Activated T-cell treated with anti-CD3 and anti-CD28 coated beads for 1 hour (primary cell): ENCODE measurements at places on chromosomes 4 and X.

- DNase-seq: no peak
Observed at GRCh38 chrX:118824173-118824730, 628 bp downstream of the ZCCHC12 start.

- no peak for DNase-seq
Observed at GRCh38 chr4:87033902-87034301, 99.1 kb downstream of the AFF1 start.

- no peak for DNase-seq
Observed at GRCh38 chr4:80196922-80197573, at the start of gene PRDM8. PRDM8 (plus strand) TSS chr4:80197503; CDS start chr4:80200081, 2,578 bp downstream.

DNA sequence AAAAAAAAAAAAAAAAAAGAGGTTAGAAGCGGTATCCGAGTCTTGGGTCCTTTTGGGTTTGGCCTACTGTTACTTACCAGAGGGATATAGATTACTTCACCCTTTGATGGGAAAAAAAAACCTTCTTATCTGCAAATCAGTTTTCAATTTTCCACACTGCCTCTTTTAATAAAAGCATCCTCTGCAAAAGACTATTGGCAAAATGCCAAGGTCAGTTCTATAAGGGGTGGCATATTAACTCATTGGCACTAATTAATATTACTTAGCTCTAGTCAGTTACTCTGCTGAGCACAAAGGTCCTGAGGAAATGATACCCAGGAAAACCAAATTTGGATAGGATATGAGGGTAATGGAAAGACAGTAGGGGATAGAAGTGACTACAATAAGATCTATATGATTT, 44.3 kb upstream of the MTMR8 start:
- no peak for DNase-seq

- DNase-seq: no peak
Observed at GRCh38 chr4:7864685-7865084, 75.0 kb downstream of the AFAP1 start.

DNA sequence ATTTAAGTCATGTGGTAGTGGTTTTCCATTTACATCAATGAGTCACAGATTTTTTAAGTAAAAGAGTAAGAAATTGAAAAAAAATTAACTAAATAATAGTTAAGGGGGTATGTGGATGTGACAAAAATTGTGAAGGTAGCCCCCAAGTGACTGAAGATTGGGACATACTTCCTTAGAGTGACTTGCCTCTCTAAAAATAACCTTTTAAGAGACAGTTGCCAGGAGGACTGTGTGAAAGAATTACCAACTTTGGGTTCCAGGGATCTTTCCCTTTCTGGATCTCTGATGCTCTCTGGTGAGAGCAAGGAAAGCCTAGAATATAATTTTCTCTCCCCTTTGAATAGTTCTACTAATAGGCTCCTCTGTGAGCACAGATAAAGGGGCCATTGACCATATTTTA, 42.7 kb downstream of the NHSL2 start:
- DNase-seq: no peak

GRCh38 chr4:183291070-183291469, 29.0 kb downstream of the CLDN22 start:
- no peak for DNase-seq

DNA sequence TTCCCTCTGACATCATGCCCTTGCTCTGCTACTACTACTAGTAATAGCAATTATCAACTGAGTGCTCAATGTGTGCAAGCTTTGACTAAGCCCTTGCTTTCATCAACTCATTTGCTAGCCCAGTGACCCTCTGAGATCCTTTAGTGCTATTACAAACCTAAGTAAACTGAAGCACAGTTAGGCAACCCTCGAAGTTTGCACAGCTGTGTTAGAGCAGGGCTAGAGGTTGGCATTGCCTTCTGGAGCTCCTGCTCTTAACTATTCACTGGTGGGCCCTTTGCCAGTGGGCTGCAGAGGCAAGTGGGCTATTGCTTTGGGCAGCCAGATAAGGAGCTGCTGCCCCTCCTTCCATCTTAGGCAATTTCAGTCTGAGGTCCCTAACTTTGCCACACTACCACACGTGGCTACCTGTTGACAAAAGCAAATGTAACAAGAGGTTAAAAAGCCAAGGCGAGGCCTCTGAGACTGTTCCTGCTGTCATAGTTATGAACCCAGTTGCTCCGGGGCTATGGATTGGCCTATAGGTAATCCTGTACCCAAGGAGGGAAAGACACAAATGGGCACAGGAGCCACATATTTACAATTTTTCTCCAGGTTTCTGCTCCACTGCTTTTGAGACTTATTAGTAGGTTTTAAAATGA, 41.5 kb upstream of the ANKRD50 start:
- no peak for DNase-seq

- DNase-seq: peak; percentile 42
Observed at GRCh38 chr4:69823481-69824186, 36.3 kb downstream of the SULT1E1 start.

DNA sequence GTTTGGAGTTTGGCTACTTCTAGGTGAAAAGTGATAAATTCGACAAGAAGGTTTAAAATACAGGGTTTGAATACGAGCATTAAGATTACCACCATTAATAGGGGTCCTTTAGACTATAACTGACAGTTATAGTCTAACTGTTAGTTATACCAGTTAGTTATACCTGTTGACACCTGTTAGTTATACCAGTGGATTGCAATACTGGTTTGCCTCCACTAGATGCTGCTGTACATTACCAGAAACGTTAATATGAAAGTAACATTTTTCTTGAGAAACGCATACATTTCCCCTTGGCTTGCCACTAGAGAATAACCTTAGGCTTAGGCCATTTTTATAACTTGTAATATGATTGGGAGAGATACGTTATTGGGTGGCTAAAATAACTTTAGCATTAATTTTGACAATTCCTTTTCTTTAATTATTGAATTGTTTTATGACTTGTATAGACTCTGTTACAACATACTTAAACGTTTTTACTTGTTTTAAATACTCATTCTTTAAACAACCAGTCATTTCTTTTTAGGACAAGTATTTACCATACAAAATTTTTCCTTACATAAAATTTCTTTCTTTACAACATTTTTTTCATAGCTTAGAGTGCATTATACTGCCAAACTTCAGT, 911.2 kb downstream of the FSTL5 start:
- DNase-seq: no peak

GRCh38 chrX:136148391-136148790, 1.1 kb downstream of the FHL1 start:
- DNase-seq: no peak

- DNase-seq: no peak
Observed at GRCh38 chr4:111802191-111802590, 343.1 kb upstream of the FAM241A start.

DNA sequence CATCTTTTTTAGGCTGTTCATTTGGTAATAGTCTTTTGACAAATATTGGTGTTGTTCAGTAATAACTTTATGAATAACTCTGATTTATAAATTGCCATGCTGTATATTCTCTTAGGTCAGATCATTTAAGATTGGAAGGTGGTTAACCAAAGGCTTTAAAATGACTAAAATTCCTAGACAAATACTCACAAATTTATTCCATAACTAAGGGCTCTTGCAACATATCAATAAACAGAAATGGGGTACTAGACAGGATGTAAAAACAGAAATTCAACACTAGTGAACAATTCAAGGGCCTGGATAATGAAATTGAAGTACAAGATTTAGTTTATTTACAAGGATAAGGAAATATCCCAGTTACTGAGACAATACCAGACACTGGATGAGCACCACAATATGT, 328.6 kb downstream of the PCDH19 start:
- no peak for DNase-seq

DNA sequence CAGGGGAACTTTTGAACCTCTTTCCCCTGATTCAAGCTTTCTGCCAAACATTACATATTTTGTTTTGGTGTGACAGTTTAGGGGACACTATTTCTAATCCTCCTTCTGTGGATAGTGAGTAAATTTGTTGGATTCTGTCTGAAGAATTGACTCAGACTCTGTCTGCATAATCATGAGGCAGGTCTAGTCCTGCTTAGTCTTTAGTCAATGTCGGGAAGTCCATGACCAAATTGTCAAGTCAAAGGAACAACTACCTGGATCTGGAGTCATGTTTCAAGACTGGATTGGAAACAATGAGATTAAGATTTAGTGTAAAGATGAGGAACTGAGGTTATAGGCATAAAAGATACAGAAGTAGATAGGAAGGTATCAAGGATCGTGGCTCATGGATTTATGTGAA, 100.9 kb downstream of the MAGEB17 start:
- DNase-seq: no peak

GRCh38 chr4:41541687-41542094, 3.7 kb downstream of the LIMCH1 start:
- no peak for DNase-seq

DNA sequence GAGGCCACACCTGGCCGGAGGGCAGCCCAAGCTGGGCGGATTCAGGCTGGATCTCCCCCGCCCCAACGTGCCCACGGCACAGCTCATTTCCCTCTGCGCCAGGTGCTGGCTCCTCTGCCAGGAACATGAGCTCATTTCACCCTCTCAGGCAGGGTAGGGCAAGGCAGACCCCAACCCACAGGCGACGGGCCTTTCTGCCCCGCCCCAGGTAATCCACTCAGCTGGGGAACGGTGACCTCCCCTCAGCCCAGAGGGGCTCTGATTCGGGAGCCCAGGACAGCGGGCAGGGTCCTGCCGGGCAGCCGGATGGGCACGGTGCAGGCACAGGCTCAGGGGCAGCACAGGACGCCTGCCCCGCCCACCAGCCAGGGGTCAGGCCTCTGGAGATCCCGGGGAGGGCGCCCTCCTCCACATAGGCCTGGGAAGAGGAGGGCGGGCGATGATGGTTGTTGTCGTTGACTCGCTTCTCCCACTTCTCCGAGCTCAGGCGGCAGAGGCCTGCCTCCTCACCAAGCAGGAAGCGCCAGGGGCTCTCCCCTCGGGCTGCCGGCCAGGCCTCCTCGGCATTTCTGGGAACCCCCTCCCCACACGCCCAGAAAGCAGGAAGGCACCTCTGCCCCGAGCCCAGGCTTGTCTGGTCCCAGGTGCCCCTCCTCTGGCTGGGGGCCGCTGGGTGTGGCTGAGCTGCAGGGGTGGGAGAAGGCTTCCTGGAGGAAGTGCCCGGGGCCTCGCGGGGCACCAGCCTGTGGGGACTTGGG, 31.1 kb downstream of the TACC3 start:
- DNase-seq: no peak

GRCh38 chrX:133175605-133176004, 42.5 kb downstream of the TFDP3 start:
- DNase-seq: no peak

DNA sequence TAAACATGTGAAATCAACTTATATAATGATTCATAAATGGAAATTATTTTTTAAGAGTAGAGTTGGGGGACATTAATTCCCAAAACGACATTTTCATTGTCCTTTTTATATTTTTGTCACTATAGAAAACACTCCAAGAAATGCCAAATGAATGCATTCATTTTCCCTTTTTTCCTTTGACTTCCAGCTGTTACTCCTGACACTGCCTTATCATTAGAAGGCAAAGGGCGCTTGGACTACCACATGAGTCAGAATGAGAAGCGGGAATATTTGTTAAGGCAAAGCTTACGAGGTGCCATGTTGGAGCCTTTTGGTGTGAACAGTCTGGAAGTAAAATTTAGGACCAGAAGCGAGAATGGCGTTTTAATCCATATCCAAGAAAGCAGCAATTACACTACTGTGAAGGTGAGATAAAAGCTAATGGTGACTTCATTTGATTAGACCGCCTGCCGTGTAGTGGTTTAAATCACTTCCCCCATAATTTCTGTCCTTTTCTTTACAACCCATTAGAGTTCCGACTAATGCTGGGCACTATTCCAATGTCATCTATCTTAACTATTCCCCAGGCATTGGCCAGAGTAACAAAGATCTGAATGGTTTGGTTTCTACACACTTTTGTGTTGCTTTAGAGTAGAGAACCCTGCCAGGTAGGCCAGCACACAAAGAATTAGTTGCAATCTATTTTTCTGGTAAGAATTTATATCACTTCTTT, 166.7 kb downstream of the FAT4 start:
- no peak for DNase-seq

DNA sequence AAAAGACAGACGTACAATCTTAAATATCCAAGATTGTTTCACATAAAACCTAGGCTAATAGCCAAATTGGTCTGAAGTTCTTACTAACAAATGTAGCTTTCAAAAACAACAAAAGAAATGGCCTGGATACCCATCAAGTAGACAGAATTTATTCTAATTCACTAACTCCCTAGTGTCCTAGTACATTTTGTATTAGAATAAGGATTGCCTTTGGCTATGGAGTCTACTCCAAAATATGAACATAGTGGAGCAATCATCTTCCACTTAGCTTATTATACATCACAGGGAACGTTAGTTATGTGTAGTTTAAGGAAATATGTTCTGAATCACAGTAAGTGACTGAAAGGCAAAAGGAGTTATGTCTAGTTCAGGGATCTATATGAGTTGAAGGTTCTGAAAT, 81.7 kb downstream of the MAPK10 start:
- no peak for DNase-seq

- no peak for DNase-seq
Observed at GRCh38 chr4:77833126-77833724, 14.1 kb upstream of the CNOT6L start.

GRCh38 chr4:184680698-184681097, 31.2 kb downstream of the PRIMPOL start:
- no peak for DNase-seq

DNA sequence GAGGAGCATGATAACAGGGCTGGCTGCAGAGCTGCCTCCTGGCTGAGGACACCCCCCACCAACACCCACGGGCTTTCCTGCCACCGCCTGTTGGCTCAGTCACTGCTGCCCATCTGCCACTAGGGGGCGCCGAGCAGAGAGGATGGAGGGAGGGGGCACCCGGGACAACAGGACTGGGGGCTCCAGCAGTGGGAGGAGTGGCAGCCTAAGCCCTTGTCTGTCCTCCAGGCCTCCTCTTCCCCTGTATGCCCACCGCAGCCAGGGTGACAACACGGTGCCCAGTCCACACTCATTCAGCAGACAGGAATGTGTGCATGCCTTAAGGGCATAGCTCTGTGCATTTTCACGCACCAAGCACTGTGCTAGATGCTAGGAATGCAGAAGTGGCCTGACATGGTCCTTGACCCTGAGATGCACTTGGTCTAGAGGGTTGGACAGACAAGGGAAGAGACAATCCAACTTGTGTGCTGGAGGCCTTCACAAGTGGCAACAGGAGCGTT, 149.9 kb downstream of the AMMECR1 start:
- peak; percentile 49 for DNase-seq

GRCh38 chrX:131763674-131764073, 219.8 kb downstream of the OR13H1 start:
- DNase-seq: no peak

GRCh38 chrX:142238536-142238935, 33.4 kb upstream of the MAGEC2 start:
- no peak for DNase-seq

- DNase-seq: no peak
Observed at GRCh38 chr4:176548571-176548970, 228.8 kb downstream of the SPCS3 start.

DNA sequence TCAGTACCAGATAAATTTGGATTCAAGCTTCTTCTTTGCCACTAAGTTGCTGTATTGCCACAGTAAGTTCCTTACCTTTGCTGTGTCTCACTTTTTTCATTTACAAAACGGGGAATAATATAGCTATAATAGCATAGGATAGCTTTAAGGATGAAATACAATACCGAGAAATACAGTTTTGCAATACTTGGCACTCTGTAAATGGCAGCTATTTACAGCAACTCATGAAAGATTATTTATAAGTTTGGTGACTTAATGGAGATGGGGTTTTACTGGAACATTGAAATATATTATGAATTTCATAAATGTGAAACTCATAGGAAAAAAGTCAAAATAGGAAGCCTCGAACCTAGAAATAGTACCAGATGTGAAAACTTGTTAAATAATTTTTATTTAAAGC, 27.6 kb downstream of the ANXA10 start:
- no peak for DNase-seq

- DNase-seq: no peak
Observed at GRCh38 chr4:184028561-184029374, 123.7 kb downstream of the STOX2 start.

- peak; percentile 13 for DNase-seq
Observed at GRCh38 chr4:37892641-37893040, 1.8 kb downstream of the TBC1D1 start.
